ENCODE measurements at places on chromosomes 3 and 15. TPM values are rescaled to one million over a fixed set of nuclear protein-coding genes. Genes with fewer than 3 reads are reported as not detected.

DNA sequence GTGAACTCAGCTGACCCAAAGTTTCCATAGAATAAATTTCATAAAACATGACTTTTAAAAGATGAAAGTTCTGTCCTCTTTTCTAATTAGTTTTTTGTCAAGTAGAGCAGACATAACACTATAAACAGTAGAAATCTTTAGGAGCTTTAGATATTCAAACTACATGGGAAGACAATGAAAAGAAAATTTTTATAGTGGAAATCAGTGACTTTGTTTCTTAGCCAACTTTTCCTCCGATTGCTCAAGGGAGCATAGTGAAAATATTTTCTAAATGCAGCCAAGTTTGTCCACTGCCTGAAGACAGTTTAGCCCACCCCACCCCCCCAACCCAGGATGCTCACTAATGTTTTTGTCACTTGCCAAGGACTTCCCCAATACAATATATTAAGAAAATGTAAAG, 114.9 kb downstream of the PLD1 start:
- no peak for DNase-seq

DNA sequence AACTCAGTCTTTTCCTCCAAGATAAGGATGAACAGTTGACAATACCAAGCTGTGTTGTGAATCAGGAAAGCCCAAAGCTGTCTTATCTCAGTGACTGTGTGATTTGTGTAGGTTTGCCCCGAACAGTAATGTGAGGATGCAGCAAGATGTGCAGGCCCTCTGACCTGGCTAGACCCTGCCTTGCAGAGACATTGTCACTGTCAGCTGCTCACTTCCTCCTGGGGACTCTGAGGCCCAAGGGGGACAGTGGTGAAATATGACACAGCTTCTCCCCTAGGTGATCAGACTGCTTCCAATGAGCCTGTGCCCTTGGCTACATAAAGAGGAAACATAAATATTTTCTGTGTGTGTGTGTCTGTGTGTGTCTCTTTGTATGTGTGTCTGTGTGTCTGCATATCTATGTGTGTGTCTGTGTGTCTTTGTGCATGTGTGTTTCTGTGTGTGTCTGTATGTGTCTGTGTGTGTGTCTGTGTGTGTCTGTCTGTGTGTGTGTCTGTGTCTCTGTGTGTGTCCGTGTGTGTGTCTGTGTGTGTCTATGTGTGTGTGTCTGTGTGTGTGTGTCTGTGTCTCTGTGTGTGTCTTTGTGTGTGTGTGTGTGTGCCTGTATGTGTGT, 21.7 kb downstream of the LRRK1 start:
- DNase-seq, result no peak

- no peak for DNase-seq
These were observed 42.0 kb downstream of the GALNT15 start for GRCh38 chr3:16216373-16216935.

GRCh38 chr3:127041933-127042332, 59.0 kb downstream of the PLXNA1 start:
- no peak for DNase-seq

DNA sequence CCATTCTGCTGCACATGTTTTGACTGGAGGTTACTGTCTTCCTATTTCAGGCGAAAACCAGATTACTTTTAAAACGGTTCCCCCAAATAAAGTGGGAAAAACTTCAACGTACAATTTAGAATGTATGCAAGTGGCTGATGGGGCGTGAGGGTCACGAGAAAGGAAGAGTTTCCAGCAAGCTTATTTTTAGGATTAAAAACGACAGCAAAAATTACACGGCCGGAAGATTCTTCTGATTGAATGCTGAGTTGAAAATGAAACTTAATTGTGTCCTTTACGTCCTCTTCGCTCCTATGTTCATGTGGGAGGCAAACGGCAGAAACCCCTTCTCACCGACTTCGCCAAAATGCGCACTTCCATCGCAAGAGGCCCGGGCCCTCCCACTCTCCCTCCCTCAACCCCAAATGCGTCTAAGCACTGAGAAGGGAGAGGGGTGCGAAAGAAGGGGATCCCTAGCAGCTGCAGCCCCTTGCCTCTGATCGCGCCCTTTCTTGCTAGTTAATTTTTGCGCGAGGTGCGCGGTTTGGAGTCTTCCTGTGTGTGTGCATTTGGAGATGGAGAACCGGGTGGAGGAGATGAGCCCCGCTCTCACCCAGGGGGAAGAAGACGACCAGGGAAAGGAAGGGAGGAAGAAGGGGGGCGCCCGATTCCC, 656 bp downstream of the CD47 start:
- DNase-seq, result no peak

GRCh38 chr3:57818772-57819171, 62.7 kb downstream of the SLMAP start:
- DNase-seq, result no peak

DNA sequence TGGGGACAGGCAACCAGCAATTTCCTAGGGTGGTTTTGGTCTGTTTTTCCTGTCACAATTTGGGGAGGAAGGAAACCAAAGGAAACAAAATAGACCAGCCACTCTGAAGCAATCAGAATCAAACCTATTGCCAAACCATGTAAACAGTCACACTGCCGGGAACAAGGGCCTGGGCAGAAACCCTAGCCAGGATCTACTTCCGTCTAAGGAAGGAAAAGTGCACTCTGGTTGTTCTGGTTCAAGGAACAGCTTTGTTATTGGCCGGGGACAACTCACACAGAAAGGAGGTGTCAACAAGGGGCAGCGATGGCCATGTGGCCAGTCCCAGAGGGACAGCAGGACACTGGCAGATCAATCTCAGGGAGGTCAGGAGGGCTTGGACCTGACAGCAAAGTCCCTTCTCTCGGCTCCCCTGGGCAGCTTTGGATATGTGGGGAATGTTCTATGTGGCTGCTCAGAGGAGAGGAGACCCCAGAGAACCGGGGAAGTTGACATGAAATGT, 17.5 kb upstream of the RAD18 start:
- no peak for DNase-seq

- DNase-seq, result no peak
These were observed 8.1 kb downstream of the CAV3 start for GRCh38 chr3:8741581-8742261.

GRCh38 chr3:45060165-45060892, 34.2 kb downstream of the CLEC3B start:
- no peak for DNase-seq

DNA sequence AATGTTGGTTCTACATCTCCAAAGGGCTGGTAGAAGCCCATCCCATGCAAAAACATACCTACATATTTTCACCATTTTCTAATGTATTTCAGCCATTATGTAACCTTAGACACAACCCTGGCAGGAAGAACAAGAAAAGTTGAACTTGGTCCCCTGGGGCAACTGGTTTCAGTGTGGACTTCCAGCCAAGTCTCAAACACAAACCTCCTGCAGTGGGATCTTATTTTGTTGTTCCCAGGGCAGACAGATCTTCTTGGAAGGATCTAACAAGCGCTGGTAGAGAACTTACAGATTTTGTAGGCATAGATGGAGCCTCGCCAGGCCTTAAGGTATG, 96.3 kb downstream of the ADAMTS17 start:
- DNase-seq, result no peak

DNA sequence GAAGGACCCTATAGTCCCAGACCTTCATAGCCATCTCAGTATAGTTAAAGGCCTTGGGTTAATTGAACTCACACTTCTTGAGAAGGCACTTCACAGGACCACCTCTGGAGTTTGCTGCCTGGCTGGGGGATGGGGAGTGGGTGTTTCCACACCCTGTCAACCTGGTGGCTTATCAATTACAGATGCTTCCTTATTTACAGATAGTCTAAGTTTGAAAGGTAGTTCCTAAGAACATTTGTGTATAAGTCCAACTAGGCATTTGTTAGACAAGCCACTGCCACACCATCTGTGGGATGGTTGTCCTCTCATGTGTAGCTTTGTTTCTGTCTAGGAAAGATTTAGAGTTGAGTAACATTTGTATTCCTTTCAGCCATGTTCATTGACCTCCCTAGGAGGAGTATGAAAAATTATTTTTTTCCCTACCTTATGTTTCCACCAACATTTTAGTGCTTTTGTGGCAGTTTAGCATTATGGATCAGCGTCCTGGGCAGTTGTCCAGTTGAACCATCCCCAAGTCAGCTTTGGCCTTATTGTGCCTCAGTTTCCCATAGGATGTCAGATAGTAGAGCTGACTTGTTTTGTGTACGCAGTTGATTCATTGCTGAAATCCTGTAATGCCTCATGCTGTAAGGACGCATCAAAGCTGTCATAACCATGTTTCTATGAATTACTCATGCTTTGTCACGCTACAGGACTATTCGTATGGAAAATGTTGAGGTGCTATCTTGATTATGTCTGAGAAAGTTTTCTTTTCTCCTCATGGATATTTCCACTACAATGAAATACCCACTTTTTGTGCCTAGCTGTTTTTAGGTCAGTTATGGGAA, 21.2 kb upstream of the SIAH2 start:
- DNase-seq, result no peak

DNA sequence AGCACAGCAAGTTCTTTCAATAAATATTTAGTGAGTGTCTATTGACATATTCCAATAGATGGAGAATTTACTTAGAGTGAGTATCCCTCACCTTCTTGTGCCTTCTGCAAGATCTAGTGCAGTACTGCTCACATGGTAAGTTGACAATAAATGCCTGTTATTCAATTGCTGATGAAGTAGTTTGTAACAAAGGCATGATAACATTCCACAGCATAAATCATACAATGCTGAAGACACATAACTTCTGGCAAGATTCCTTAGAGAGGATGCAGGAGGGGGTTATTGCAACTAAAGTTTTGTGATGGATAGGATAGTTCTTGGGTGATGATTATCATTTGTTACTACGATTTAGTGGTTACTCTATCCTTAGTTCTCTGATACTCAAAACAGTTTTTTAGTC, 112.2 kb upstream of the RBMS3 start:
- no peak for DNase-seq

DNA sequence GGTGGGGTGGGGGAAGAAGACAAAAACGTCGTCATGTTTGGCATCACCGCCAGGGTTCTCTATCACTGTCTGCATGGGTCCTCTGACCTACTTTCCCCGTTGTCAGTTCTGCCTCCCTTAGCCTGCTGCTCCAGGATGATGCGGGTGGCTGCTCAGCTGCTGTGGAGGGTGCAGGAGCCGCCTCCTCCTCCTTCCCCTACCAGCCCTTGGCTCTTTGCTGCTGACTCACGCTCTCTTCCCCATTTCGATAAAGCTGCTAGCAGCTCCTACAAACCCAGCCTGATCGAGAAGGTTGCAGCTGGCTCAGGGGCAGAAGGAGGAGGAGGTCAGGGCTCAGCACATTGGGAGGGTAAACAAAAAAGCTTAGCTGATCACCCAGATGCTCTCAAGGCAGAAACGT, 49.5 kb upstream of the SEC13 start:
- DNase-seq, result no peak

Gene CYP11A1
- not detected for total RNA-seq

Gene SNX33
- 57.3 TPM for total RNA-seq

Gene QRICH1
- total RNA-seq, result 110 TPM

Gene KCNAB1
- total RNA-seq, result 12.2 TPM

Gene PAQR5
- total RNA-seq, result 6.1 TPM

Gene GRM2
- total RNA-seq, result 0.54 TPM

Gene TM6SF1
- total RNA-seq, result 11.0 TPM

Gene GRK7
- not detected for total RNA-seq
